Kidney tubule cell (primary cell): ENCODE measurements at places on chromosomes 16 and 17.

DNA sequence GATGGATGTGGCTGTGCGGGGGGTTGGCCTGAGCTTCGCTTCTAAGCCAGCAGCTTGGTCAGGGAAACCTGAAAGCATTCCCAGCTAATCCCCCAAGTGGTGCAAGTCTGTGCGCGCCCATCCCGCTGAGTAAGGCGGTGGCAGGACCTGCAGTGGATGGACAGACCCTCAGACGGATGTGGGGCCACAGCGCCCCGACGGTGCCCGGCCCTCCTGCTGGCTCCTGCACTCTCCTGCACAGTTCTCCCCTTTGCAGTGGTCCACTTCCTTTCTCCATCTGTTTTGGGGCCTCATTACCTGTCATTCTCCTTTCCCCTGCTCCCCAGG lies 2.3 kb downstream of the ATP2A1 start:
- DNase-seq: no peak

DNA sequence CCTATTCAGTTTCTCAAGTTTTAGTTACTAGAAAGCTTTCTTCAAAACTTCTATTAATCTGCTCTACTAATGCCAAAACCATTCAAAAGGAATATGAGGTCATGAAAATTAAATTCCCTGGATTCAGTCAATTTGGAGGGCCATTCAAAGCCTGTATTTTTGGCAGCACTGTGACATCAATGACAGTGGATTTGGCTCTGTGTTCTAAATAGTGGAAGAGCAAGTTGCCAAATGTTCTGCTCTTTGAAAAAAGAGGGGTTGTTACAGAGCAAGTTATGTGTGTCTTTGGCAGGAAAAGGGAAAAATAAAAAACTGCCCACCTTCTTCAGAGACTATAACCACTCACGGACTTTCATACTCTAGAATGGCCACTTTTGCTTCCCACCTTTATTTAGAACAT lies 3.2 kb upstream of the C16orf46 start:
- DNase-seq: no peak

GRCh38 chr16:19040400-19040799 lies 27.0 kb upstream of the COQ7 start:
- no peak for DNase-seq

DNA sequence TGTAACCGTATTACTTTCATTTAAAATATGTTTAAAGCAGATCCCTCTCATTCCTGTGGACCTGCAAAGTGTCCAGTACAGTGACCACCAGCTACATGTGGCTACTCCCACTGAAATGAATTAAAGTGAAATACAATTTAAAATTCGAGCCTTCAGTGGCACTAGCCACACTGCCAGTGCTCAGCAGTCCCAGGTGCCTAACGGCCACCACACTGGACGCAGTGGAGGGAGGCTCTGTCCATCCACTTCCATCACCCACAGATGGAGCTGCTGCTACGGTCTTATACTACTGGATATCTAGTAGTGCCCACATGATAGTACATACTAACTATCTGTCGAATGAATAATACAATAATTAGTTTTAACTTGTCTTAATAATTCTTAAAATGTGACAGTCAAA lies 2.3 kb upstream of the CBX2 start:
- DNase-seq: no peak

GRCh38 chr17:8056232-8056975 lies 17.5 kb downstream of the ALOX15B start:
- DNase-seq: peak; percentile 45

DNA sequence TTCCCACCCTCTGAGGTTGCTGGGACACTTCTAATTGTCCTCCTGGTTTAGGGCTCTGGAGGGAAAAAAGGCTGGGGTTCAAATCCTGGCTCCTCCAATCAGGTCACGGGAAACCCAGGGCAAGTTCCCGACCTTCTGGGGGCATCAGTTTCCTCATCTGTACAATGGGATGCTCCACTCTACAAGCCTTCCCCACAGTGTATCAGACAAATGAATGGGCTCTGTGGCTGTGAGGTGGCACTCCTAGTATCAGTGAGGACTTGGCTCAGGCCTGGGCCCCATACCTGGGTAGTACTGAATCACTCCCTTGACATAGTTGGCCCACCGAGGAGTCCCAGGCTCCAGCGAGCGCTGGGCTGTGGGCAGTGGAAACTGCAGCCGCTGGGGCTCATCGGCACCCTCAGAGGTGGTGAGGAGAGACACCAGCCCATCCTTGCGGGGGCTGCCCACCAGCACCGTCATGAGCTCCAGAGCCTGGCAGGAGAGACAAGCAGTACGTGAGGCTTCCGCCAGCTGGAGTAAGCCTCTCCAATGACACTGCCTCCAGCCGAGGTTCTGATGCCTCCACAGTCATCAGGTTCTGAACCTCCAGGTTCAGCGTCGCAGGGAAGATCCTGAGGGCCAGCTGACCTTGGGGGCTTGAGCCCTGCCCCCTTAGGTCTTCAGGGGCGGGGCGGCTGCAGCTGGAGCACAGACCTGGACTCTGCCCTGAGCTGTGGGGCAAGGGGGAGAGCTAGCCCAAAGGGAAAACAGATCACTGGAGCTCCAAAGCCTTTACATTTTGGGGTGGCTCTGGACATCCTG lies 1.2 kb downstream of the GALK1 start:
- DNase-seq: no peak

GRCh38 chr17:43779145-43780125 lies 658 bp upstream of the DUSP3 start:
- no peak for DNase-seq

- DNase-seq: no peak
These were observed 11.7 kb upstream of the CACNA1H start for GRCh38 chr16:1141191-1141590.

- peak; percentile 63 for DNase-seq
These were observed 129.9 kb downstream of the TMEM132E start for GRCh38 chr17:34709158-34709754.

DNA sequence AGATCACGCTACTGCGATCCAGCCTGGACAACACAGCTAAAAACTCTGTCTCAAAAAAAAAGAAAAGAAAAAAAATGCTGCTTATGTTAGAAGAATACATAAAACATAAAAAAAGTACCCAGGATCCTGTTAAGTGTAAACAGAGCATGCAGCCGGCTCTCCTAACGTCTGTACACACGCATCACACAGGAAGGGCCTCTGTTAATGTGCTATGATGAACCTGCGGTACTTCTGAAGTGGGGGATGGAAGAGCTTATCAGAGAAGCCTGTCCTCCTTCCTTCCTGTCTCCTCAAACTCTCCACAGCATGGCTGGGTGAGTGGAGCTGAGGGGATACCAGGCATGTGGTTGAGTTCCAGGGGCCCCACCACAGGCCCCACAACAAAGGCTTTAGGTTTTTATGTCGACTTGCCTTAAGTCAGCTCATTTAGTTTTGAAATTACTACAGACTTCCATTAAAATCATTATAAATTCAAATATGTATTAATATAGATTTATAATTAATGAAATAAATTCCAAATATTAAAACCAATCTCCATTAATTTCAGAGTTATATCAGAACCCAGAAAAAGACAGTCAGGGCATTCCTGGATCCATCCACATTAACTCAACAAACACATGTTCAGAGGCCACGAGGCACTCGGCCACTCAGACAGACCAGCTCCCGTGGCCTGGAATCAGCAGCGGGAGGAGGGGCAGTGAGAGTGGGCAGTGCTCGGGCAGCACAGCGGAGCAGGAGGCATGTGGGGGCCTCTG lies 11.7 kb downstream of the CCDC57 start:
- DNase-seq: no peak

GRCh38 chr17:81340607-81341515 lies 45.8 kb upstream of the SLC38A10 start:
- no peak for DNase-seq

DNA sequence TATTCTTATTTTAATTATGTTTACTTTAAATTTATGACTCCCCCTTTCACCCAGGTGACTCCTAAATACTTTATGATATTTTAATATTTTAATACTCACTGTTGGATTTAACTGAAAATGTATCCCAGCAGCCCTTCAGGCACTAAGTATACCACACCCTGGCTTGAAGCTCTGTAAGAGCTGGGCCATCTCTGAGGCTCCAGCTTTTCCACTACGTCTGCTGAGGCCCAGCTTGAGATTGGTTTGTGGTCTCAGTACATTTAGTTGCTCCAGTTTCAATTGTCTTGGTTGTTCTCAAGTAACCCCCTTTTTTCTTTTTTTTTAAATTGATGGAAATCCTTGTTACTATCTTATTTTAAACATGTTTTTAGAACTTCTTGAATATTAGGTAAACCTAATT lies 27.0 kb upstream of the CAPNS2 start:
- no peak for DNase-seq

DNA sequence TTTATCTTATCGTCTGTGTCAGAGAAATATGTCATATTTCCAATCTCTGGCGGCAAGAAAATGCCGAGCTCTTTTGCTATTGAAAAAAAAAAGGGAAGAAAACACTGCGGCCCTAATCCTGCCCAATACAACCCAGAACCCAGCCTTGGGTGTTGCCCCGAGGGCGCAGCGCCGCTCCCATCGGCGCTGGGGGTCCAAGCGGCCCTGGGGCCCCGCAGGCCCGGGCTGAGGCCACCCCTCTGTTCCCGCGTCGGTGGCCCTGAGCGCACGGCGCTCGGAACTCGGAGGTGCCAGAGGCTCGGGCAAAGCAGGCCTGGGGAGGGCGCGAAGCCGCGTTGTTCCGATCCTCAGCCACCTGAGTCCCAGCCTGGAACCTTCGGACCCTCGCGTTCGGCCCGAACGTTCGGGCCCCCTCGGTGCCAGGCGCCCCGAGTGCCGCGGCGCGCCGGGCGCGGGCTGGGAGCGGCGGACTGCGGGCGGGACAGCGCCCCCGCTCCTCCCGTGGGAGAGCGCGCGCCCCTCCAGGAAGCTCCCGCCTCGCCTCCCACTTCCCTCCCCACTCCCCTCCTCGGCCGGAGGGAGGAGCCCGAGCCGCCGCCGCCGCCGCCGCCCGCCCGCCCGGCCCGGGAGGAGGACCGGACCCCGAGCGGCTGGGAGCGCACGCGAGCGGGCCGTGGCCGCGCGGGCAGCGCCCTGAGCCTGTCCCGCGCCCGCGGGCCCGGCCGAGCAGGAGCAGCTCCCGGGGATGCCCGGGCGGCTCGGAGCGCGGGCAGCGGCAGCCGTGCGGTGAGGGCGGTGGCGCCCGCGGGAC lies at the start of gene CPNE2:
TSS of gene CPNE2 (plus strand) at position 609 of the 811 bp plus-strand sequence. CDS start 18,160 bp downstream, outside the sequence.
- peak; percentile 64 for DNase-seq

- peak; percentile 43 for DNase-seq
These were observed 35.4 kb downstream of the WNT3 start for GRCh38 chr17:46783031-46783593.

- no peak for DNase-seq
These were observed 3.0 kb upstream of the PIK3R5 start for GRCh38 chr17:8968503-8968902.

DNA sequence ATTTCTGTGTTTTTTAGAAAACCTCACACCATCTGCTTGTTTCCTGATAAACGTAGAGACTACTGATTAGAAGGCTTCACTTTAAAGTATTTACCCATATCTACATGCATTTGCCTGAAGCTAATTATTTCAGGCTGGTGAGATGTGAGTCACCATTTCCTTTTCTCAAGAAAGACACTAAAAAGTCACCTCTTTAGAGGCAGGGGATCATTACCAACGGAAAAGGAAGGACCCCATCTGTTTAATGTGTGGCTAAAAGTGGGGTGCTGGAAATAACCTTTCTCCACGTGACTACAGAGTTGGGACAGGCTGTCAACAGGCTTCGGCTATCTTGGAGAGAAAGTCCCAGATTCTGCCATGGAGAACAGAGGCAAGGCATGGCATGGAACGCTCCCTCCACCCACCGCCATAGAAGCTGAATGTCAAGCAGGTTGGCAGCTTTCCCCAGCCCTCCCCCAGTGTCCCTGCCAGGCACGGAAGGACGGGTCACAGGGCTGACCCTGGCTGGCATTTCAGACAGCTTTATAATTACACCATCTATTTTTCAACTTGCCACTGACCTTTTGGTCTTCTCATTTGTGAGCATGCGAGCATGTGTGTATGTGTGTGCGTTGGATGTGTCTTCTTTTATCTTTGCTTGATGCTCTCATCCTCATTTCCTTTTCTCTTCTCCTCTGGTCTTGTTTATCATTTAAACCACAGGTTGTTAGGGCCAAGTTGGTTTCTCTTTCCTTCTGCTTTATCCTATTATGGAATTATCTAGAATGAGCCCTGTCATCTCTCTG lies 157.0 kb downstream of the CPPED1 start:
- DNase-seq: peak; percentile 82

- peak; percentile 68 for DNase-seq
These were observed 1.4 kb downstream of the PHF23 start for GRCh38 chr17:7237761-7238419.

GRCh38 chr17:4642286-4642685 lies 808 bp upstream of the ALOX15 start:
- DNase-seq: no peak

GRCh38 chr16:751152-752006 lies 9.2 kb upstream of the MSLN start:
- no peak for DNase-seq

- DNase-seq: peak; percentile 46
These were observed 219.0 kb downstream of the CPPED1 start for GRCh38 chr16:12584488-12585233.

- no peak for DNase-seq
These were observed 4.4 kb upstream of the HOXB13 start for GRCh38 chr17:48732688-48733629.

GRCh38 chr16:20849589-20850390 lies 43.5 kb downstream of the REXO5 start:
- peak; percentile 62 for DNase-seq

DNA sequence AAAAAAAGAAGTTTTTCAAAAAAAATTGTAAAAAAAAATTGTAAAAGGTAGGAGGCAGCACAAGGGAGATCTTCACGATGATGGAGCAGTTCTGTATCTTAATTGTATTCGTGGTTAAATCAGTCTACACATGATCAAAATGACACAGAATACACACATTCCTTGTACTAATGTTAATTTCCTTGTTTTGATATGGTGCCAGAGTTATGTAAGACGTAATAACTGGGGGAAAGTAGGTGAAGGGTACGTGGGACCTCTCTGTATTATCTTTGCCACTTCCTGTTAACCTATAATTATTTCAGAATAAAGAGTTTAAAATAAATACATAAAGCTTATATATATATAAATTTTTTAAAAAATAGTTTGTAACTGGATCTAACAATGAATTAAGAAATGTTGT lies 36.8 kb downstream of the HELZ start:
- DNase-seq: no peak

DNA sequence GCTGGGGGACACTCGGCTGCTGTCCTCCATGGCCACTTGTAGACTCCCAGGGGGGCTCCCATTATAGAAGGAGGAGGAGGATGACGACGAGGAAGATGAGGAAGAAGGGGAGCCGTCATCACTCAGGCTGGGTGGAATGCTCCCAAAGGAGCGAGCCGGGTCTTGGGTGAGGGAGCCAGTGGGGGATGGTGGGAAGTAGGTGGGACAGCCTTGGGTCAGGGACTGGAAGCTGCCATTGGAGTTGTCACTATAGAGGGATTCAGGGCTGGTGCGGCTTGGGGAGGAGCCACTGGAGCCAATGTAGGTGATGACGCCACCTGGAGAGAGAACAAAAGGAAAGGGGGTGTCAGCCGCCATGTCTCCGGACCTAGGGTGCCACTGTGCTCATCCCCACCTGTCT lies 3.3 kb downstream of the NR1D1 start:
- no peak for DNase-seq

DNA sequence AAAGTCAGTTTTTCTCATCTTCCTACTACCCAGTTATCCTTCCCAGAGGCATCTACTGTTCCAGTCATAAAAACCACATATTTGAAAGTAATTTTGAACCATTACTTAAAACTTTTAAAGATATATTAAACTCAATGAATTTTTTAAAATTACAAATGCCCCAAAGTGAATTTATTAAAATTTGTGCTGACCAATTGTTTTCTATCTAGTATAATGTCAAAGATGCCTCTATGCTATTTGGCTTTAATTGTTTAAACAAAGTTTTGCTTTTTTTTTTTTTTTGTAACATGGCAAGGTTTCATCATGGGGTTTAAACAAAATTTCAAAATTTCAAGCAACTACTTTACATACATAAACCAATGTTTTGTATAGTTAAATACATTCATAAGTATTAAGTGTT lies 60.7 kb downstream of the FBXL20 start:
- DNase-seq: no peak
